ENCODE measurements at places on chromosomes 12 and 14. TPM values are rescaled to one million over a fixed set of nuclear protein-coding genes. Genes with fewer than 3 reads are reported as not detected.

GRCh38 chr14:64573109-64573508 lies 23.3 kb downstream of the PPP1R36 start:
- no peaks in the 10 kb centered on the region for H3K36me3 ChIP-seq
- no peak for DNase-seq
- H3K27me3 ChIP-seq: no peaks in the 10 kb centered on the region
- H3K4me1 ChIP-seq: peaks cover 50% of the 10 kb centered on the region

DNA sequence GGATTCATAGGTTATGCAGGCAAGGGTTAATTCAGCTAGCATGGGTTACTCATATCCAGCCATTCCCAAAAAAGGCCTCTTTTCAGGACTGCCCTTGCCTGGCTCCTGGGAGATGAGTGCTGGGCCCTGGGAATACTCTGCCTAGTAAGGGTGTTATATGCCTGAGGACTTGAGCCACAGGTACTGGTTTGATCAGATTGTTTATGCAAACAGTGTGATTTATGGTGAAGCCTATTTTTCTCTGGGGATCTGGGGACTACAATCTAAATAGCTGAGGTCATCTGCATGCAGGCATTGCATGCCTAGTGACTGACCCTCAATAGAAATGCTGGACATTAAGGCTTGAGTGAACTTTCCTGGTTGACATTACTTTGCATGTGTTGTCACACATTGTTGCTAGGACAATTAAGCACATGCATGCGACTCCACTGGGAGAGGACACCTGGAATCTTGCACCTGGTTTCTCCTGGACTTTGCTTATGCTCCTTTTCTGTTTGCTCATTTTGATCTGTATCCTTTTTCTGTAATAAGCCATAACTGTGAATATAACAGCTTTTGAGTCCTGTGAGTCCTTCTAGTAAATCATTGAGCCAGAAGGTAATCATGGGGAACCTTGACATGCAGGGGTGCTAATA lies 73.0 kb downstream of the RAD51B start:
- no peaks in the 10 kb centered on the region for H3K27me3 ChIP-seq
- DNase-seq: no peak
- no peaks in the 10 kb centered on the region for H3K36me3 ChIP-seq

DNA sequence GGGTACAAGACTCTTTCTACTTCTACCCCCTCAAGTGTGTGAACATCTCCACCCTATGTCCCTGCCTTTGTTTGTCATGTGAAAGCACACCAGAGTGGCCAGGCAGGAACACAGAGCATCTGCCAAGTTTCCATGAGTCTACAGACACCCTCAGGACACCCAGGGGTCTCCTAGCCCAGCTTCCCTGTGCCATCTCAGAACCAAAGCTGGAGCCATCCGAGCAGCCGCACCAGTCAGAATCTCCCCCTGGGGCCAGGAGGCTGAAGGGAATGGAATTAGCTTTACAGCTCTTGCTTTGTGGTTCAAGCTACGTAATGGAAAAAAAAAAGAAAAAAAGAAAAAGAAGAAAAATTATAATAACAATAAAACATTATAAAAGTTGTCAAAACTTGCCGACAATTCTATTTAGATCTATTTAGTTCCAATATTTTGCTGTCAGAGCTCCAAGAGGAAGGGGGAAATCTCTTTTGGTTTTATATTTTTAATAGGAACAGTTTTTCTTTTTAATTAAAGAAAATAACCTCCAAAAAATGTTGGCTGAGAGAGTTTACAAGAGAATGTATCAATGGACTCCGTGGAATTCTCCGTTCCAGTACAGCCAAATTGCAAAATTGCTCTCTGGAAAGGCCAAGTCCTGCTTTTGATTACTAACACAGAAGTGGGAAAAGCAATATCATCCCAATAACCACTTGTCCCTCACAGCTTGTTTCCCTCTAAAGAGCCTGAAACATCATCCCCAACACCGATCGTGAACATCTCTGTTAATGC lies 37.1 kb downstream of the TBX5 start:
- no peaks in the 10 kb centered on the region for H3K4me1 ChIP-seq
- H3K27me3 ChIP-seq: peaks cover 3% of the 10 kb centered on the region
- DNase-seq: no peak
- H3K4me3 ChIP-seq: no peak overlapping the region
- no peaks in the 10 kb centered on the region for H3K36me3 ChIP-seq

DNA sequence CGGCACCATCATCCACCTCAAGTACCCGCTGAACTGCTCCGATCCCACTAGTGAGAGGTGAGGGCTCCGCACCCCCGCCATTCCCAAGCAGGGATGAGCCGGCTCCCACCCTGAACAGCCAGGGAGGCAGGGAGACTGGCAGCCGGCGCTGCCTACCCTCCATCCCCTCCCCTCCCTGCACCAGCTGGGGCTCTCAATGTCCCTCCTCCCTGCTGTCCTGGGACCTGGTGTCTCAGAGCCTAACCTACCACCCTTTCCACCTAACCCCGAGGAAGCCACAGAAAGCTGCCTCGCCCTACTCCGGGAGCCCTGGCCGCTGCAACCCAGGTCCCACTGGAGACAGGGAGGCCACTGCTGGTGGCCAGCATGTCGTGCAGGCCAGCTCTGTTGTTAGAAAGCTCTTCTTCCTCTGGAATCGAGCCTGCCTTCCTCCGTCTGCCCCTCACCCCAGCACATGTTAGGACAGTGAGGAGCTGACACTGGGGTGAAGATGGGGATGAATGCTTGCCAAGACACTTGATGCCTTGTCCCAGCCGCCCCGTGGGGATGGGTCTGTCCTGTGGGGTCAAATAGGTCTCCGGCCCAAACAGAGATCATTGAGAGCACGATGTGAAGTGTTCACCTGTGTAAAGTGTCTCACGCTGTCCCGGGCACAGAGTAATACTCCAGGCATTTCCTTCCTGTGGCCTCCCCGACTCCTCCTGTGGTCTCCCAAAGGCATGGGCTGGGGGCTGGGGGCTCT lies 1.1 kb downstream of the PTPN6 start:
- DNase-seq: no peak
- peaks cover under 1% of the 10 kb centered on the region for H3K36me3 ChIP-seq
- H3K4me3 ChIP-seq: no peak overlapping the region
- no peaks in the 10 kb centered on the region for H3K27me3 ChIP-seq

PIWIL1 gene
- not detected for total RNA-seq

AMDHD1 gene
- 3.5 TPM for total RNA-seq

All from gastrocnemius medialis (tissue), 4 donors.